NCI-H510A (cell line): ENCODE measurements at places on chromosomes 7 and 10.
A peak's percentile ranks its signal among the peaks of the same experiment; 100 is the strongest.

DNA sequence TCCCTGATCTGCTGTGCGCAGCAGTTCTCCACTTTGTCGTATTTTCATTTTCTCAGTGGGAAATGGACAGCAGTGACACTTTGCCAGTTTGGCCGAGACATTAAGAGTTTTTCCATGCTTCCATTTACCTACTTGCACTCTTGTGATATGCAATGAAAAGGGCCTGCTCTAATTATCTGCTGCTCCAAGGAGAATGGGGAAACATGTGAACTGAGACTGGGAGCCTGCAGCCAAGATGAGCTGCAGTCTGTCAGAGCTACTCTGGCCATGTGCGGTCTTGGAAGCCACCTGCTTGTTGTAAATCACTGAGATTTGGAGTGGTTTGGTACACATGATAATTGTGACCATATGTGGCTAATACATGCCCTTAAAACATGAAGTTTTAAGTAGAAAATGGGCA, 586.6 kb upstream of the POT1 start:
- DNase-seq: peak; percentile 28

GRCh38 chr7:142626420-142627035, 122.7 kb upstream of the PRSS1 start:
- no peak for DNase-seq

GRCh38 chr10:44293306-44293778, 91.6 kb downstream of the CXCL12 start:
- no peak for DNase-seq

- DNase-seq: no peak
These were observed 34.8 kb upstream of the LAMB1 start for GRCh38 chr7:108037741-108038140.

- no peak for DNase-seq
These were observed 51.7 kb downstream of the SMURF1 start for GRCh38 chr7:99092064-99092720.

DNA sequence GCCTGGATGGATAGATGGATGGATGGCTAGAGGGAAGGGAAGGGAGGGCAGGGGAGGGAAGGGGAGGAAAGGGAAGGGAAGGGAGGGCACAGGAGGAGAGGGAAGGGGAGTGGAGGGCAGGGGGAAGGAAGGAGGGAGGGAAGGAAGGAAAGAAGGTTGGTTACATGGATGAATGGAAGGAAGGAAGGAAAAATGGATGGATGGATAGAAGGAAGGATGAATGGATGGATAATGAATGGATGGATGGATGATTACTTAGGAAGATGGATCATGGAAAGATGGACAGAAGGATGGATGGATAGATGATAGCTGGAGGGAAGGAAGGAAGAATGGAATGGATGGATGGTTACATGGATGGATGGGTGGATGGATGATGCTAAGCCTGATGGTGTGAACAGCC, 451.7 kb upstream of the FOXK1 start:
- DNase-seq: no peak

DNA sequence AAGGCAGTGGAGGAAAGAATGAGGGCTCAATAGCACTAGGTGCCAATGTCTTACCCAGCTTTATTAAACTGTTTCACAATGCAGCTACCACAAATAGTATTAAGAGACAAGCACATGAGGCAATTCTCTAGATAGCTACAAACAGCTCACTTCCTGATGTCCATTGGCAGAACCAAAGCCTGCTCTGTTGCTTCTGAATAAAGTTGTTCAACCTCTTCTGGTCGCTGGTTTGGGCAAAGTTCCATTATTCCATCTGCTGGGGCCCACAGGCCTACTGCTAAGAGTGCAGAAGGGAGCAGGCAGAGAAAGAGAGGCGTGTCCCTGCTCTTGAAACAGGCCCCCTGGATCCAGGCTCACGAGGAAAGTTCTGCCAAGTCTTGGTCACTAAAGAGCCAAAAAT, 173.9 kb downstream of the ZNF438 start:
- no peak for DNase-seq

GRCh38 chr10:98619446-98619845, 172.7 kb upstream of the HPS1 start:
- DNase-seq: no peak

DNA sequence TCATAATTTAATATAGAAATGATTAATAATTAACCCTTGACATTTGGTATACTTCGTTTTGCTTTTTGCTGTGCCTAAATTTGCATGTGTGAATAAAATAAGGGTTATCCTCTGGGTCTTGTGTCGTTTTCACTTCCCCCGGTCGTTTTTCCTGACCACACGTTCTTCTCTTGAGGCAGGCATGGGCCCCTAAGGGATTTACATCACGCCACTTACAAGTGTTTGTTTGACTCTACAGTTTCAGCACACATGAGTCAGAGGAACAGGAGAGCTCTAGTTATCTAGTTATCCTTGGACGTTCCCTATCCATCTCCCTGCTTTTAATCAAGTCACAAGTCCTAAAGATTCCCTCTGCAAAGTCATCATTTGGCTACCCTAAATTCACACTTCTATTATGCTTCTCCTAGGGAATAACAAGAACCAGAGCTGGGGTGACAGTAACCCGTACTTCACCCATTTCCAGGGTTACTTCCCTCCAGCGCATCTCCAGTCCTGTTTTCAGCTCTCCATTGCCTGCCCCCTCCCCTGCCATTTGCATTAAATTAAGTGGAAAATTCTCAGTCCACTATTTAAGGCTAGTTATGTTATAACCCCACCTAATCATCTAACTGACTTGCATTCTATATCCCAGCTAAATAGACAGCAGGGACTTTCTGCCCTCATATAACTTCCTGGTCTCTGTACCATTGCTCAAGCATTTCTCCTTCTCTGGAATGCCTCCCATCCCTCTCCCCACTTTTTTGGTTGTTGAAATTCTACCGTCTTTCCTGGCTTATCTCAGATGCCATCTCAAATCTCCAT, 206.9 kb downstream of the PTEN start:
- no peak for DNase-seq

DNA sequence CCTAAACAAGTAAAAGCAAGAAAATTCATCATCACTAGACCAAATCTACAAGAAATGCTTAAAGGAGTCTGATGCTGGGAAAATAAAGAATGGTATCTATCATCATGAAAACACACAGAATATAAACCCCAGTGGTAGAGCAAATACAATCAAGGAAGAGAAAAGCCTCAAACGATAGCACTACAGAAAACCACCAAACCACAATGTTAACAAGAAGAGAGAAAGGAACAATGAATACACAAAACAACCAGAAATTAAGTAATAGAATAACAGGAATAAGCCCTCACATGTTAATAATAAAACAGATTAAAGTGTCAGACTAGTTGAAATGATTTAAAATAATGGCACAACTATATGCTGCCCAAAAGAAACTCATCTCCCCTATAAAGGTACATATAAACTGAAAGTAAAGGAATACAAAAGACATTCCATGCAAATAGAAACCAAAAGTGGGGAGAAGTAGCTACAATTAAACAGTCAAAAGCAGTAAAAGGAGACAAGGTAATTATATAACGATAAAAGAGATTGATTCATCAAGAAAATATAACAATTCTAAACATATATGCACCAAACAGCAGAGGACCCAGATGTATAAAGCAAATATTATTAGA, 77.3 kb downstream of the JMJD1C start:
- no peak for DNase-seq

- no peak for DNase-seq
These were observed 84.7 kb downstream of the PALS2 start for GRCh38 chr7:24657980-24658379.

DNA sequence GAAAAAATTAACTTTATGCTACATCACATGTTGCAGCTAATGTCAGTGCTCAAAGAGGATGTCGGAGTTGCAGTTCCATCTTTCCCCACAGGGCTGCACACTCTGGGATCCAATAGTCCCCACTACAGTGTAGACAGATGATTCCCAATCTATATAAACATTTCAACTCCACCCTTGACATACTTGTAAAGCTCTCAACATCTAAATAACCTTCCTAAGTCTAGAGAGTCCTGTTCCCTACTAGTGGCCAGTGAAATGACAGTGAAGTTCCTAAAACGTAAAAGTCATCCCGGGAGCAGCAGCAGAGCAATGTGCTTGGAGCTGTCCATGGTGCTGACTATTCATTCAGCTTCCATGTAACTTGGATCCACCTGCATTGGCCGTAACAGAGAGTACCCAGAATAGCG, 145.1 kb downstream of the GRM8 start:
- no peak for DNase-seq

GRCh38 chr10:73553761-73554160, 37.4 kb downstream of the USP54 start:
- DNase-seq: no peak

DNA sequence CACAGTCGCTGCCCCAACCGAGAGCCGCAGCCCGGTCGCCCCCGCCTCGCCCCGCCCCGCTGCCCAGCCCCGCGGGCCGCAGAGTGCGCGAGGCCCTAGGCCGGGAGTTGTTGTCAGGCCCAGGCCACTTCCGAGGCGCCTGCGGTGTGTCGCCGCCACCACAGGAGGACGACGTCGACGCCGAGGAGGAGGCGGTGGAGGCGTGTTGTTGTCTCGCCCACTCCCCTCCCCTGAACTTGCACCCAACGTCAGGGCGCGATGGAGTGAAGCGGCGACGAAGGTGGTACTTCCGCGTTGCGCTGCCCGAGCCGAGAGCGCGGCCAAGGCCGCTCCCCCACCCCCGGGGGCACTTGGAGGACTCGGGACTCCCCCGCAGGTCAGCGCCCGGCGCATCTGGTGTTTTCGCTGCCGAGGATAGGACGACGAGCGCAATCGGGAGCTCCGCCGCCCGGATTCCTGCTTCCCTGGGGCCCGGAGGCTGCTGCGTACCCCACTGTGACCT, at the start of gene CDK13:
Gene CDK13 (plus strand): TSS at position 286 of the 502 bp plus-strand sequence. CDS start 386 bp downstream, outside the sequence.
- DNase-seq: peak; percentile 76

DNA sequence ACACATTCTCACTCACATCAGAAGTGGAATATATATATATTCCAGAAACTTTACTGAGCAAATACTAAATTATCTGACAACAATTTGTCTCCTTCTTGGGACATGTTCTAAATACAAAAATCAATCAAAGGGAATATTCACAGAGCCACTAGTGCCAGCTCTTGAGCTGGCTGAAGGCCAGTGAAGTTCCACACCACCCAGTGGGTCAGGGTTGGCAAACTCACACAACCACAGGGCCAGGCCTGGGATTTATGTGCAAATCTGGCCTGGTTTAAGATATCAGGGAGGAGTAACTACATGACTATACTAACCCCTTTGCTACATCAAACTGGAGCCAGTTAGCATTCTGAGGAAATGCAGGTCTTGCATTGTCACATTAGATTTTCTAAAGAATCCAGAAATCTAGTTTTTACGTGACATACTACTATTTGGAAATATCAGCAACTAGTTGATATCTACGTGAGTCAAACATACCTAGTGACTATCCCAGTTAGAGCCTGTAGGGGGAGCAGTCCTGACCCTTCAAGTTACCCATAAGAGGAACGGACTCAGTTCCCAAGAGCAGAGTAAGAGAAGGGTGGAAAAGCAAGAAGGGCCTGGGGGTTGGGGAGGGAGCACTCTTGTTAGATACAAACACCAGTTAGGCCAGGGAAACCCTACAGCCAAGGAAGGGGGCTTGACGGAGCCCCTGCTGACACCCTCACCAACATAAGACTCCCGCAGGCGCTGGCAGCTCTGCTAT, 600.4 kb downstream of the KCNMA1 start:
- DNase-seq: no peak

- DNase-seq: no peak
These were observed 14.6 kb upstream of the FZD1 start for GRCh38 chr7:91249506-91250233.

GRCh38 chr7:130733931-130734814, at the start of gene KLF14:
Gene KLF14 (minus strand): TSS chr7:130734207. CDS start chr7:130734033, 174 bp downstream.
- no peak for DNase-seq

- no peak for DNase-seq
These were observed 90.2 kb upstream of the RET start for GRCh38 chr10:42986633-42987032.

- DNase-seq: no peak
These were observed 188.3 kb downstream of the DGKB start for GRCh38 chr7:14714161-14714728.

- no peak for DNase-seq
These were observed 851.0 kb upstream of the PHF14 start for GRCh38 chr7:10122551-10123100.

DNA sequence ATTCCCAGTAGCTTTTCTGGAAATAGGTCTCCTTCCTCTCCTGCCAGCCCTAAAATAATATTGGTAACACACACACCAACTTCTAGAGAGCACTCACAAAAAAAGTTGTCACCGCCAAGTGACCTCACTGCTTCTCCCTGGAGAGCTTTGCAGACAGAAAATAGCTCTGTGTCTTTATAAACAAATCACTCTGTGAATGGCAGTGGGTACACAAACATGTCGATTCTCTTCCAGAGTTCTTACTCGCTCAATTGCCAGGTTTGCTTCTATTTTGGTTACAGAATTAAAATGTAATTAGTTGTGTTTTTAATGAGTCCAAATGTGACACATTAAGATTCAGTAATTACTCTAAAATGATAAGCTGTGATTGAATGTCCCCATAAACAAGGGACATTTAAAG, 649.2 kb upstream of the C7orf33 start:
- DNase-seq: no peak

GRCh38 chr10:113402602-113403001, 150.3 kb upstream of the HABP2 start:
- no peak for DNase-seq

GRCh38 chr10:51117053-51117660, 42.9 kb downstream of the PRKG1 start:
- DNase-seq: no peak

DNA sequence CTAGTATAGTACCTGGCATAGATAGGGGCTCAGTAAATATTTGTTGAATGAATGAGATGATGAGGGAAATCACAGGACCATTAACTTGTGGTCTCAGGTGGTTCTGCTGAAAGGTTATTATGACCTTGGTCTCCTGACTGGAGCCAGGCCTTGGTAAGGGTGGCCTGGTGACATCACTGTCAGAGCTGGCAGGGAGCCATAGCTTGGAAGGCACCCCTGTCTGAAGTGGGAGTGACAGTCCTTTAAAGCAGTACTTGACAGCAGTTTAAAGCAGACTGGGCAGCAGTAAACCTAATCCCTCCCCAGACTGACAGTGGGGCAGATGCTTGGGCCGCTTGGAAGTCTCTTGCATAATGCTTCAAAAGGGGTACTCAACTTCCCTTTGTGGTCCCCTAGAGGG, 13.4 kb downstream of the DPCD start:
- peak; percentile 62 for DNase-seq

DNA sequence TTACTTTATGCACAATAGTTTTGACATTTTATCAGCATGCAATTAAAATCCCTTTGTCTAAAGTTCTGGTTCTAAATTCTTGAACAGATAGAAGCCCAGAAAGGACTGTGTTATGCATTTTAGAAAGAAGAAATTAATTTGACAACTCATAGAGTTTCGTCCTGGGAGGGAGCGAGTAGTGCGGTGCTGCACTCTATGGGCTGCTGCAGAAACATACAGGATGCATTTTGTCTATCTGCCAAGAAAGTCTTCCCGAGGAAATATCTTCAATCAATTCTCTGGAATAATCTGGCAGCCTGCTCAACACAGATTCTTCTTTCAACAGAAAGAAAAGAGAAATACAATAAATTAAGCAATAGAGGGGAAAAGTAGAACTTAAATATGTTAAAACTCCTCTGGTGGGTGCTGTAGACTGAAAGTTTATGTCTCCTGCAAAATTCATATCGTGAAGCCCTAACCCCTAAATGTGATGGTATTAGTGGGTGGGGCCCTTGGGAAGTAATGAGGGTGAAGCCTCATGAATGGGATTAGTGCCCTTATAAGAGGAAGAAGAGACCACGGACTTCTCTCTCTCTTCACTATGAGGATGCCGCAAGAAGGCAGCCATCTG, 39.0 kb upstream of the IFRD1 start:
- no peak for DNase-seq

- DNase-seq: no peak
These were observed 471.9 kb upstream of the CELF2 start for GRCh38 chr10:10545771-10546170.
